ENCODE measurements at places on chromosomes 3 and 15. TPM values are rescaled to one million over a fixed set of nuclear protein-coding genes. Genes with fewer than 3 reads are reported as not detected.

Gene MORF4L1
- total RNA-seq, result 466 TPM

Gene FBLN2
- 251 TPM for total RNA-seq

Gene UROC1
- total RNA-seq, result not detected

Gene CPEB1
- total RNA-seq, result 0.65 TPM

Gene CKMT1A
- not detected for total RNA-seq

- H3K27ac ChIP-seq, result peak overlapping the region; percentile 17
- peaks cover 44% of the 10 kb centered on the region for H3K4me1 ChIP-seq
- H3K4me3 ChIP-seq, result no peak overlapping the region
- DNase-seq, result no peak
Measured at GRCh38 chr15:99481113-99481950, 84.5 kb upstream of the MEF2A start.

DNA sequence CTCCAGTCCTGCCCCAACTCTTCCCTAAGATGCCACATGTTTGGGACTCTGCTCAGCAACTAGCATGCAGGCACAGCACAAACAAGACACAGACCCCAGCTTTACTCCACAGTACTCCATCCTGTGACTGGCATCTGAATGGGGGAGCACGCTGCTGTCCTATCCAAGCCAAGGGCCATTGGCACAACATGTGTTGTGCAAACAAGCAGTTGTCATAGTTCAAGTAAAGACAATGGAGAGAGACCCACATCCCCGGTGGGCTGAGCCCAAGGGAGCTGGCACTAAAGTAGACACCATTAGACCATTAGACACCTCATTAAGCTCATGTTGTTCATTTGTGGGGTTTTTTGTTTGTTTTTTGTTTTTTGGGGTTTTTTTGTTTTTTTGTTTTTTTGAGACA lies 132.7 kb downstream of the CHSY1 start:
- no peak overlapping the region for H3K4me3 ChIP-seq
- no peak overlapping the region for H3K27ac ChIP-seq
- H3K4me1 ChIP-seq, result peaks cover 48% of the 10 kb centered on the region
- no peak for DNase-seq

- no peak for DNase-seq
- H3K4me3 ChIP-seq, result no peak overlapping the region
- H3K4me1 ChIP-seq, result no peaks in the 10 kb centered on the region
- H3K27ac ChIP-seq, result no peak overlapping the region
- no peaks in the 10 kb centered on the region for H3K27me3 ChIP-seq
Measured at GRCh38 chr15:25543196-25543595, 104.4 kb upstream of the UBE3A start.

- no peak for DNase-seq
- H3K36me3 ChIP-seq, result peaks cover 53% of the 10 kb centered on the region
- H3K27me3 ChIP-seq, result no peaks in the 10 kb centered on the region
- no peak overlapping the region for H3K4me3 ChIP-seq
- H3K27ac ChIP-seq, result no peak overlapping the region
Measured at GRCh38 chr15:67187351-67187854, 67.1 kb downstream of the AAGAB start.

DNA sequence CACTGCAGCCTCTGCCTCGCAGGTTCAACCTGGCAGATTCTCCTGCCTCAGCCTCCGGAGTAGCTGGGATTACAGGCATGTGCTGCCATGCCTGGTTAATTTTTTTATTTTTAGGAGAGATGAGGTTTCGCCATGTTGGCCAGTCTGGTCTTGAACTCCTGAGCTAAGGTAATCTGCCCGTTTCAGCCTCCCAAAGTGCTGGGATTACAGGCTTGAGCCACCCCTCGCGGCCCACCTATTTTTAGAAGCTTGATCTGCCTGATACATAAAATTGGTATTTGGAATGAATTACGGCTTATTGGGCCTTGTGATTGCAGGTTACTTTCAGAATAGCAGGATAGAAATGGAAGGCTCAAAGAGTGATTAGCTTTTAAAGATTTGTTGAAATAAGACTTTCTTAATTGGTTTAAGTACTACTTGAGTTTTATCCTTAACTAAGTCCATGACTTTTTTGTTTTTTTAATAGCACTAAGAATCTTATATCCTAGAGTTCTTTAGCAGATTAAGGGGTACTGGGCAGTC lies 25.0 kb downstream of the GMPS start:
- H3K36me3 ChIP-seq, result peaks cover 31% of the 10 kb centered on the region
- H3K4me3 ChIP-seq, result no peak overlapping the region
- H3K27ac ChIP-seq, result no peak overlapping the region
- no peaks in the 10 kb centered on the region for H3K27me3 ChIP-seq
- DNase-seq, result no peak
- peaks cover 7% of the 10 kb centered on the region for H3K4me1 ChIP-seq

GRCh38 chr3:55947406-55947805 lies 460.3 kb upstream of the WNT5A start:
- no peak for DNase-seq
- peaks cover 9% of the 10 kb centered on the region for H3K27me3 ChIP-seq
- H3K4me1 ChIP-seq, result no peaks in the 10 kb centered on the region
- no peak overlapping the region for H3K27ac ChIP-seq

Measured in osteocyte (in vitro differentiated cells).